ENCODE measurements at places on chromosomes 12 and 14.

DNA sequence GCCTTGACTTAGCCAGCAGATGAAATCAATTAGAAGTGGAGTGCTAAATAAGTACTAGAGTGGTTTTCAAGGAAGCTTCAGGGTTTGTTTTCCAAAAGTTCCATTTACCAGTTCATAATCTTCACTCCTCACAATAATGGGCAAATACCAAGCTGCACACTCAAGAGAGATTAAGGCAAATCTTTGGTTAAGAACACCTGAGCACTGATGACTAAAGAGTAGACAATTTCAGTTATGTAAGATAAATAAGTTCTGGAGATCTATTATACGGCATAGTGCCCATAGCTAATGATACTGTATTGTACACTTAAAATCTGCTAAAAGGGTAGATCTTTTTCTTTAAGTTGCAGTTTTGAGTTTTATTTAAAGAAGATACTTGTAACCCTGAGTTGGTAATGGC, 125.0 kb downstream of the ARMH4 start:
- no peak for DNase-seq

DNA sequence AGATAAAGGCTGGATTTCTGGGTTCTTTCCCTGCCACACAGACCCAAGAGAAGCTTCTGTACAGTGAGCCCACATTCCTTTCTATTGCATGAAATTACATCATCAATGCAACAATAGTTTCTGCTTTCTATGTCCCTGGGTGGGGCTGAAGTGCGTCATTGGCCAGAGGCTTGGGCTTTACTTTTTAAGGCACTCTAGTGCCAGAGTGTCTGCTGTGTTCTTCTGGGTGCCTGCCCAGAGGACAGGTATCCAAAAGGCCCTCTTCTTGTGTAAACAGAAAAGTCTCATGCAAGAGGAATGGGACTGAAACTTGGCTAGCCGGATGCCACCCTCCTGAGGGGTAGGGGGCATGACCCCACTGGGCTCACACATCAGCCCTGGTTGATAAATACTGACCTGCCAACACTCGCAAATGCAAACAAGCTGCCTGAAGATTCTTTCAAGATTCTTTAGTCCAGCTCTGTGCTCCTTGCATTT, 5.9 kb downstream of the KRT86 start:
- no peak for DNase-seq

DNA sequence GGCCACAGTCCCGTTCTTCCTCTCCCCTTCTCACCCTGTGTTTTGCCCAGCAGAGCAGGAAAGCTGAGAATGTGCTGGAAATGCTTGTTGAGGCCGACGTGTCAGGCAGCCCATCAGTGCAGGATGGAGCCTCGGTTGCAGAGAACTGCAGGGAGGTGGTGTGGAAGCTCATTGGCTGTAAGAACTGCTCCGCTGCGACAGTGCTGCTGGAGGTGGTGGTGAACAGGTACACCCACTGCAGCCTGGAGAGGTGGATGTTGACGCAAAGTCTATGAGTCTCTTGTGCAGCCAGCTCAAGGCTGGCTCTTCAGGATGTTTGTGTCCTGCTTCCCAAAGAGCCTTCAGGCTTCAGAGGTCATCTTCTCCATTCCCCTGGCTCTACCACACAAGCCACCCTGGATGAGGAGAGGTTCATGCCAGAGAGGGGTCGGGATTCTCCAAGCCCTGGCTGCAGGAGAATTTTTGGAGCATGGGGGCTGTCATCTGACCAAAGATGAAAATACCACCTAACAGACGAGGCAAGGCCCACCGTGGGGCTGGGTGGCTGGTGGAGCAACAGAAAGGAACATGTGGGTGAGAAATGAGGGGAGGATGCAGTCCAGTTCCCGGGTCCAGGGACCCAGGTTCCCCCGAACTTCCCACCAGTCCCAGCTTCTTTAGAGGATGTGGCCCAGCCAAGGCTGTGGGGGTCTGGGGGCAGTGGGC, 174.1 kb upstream of the PRMT8 start:
- no peak for DNase-seq

GRCh38 chr12:132291402-132292175, 37.8 kb downstream of the GALNT9 start:
- DNase-seq = no peak

DNA sequence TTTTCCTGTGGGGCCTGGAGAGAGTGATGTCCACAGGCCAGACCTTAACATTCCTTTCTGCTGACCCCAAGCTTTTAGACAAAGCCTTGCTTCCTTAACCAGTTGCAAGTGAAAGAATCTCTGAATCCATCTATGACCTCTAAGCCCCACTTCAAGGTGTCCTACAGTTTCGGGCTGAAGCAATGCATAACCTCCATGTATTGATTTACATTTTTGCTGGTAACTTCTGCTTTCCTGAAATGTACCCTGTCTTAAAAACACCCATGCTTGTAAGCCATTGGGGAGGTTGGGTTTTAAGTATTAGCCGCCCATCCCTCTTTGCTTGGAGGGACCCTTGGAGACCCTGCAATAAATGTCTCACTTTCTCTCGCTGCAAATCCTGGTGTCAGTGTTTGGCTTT, 190.6 kb downstream of the VRK1 start:
- DNase-seq = no peak

- DNase-seq = no peak
Observed at GRCh38 chr12:104702565-104703139, 245.9 kb downstream of the CHST11 start.

- no peak for DNase-seq
Observed at GRCh38 chr12:109678719-109679118, 34.9 kb upstream of the FAM222A start.
